ENCODE measurements at places on chromosomes 5 and 9.

DNA sequence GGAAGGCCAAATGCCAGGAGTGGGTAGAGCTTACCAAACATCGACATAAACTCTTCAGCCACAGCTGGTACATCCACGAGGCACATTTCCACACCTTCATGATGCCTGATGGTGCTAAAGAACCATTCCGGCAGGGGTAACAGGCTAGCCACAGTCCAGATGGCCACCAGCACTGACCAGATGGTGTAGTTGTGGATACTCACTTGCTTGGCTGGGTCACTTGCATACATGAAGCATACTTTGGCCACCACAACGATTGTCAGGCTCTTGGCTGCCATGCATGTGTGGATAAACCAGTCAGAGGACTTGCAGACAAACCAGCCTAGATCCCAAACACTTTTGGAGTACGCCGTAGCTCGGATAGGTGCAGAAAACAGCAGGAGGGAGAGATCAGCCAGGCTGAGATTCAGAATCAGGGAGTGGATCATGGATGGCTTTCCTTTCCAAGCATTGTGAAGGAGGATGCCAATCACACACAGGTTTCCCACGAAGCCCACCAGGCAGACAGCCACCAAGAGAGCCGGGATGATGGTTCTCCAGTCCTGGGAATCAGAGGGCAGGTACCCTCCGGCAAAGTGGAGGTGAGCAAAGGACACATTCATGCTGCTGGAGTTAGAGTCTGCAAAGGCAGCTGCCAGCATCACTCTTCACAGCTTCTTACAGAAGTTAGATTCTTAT, 378 bp downstream of the GPR151 start:
- no peak for DNase-seq

DNA sequence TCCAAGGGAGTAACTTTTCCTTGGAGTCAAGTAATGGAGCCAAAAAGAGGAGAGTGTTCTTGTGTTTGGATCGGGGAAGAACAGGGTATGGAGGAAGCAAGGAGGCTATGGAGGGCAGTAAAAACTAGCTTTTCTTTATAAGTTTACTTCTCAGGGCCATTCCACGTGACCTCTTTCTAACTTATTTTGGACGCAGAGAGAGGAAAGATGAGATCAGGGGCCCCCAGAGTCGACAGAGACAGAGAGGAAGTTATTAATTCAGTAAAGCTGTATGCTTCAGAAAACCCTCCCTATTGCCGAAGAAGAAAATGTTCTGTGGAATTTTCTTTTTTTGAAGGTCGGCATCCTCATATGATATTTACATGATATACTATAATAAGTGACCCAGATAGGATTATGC, 233.8 kb upstream of the MPDZ start:
- DNase-seq: no peak

GRCh38 chr9:92790542-92791527, 26.2 kb upstream of the BICD2 start:
- peak; percentile 56 for DNase-seq

- DNase-seq: no peak
Observed at GRCh38 chr5:122751293-122751782, 23.5 kb upstream of the SNX2 start.

DNA sequence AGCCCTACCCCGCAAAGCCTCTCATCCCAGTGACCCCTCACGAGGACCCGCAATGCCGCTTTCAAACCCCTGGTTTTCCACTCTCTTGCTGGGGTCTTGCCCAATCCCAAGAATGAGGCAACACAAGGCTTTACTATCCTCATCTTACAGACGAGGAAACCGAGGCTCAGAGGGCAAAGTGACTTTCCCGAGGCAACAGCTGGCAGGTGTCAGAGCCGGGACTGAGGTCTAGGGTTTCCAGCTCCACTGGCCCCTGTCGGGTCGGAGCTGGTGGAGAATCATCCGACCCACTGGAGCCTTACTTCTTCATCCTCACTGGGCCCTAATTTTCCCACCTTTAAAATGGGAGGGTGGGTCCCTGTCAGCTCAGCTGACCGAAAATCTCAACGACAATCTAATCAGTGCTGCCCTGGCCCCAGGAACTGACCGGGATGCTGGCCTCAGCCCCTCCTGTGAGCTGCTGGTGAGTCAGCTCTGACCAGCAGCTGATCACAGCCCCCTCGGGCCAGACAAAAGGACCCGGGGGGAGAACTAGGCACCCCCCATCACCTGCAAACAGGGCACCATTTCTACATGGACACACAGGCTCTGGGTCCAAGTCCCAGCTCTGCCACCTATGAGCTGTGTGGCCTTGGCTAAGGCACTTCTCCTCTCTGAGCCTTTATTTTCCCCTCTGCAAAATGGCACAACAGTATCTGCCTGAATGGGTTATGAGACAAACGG, 72.7 kb upstream of the STXBP1 start:
- DNase-seq: no peak

GRCh38 chr5:74521401-74521800, 119.1 kb downstream of the ENC1 start:
- DNase-seq: no peak

- DNase-seq: no peak
Observed at GRCh38 chr9:7536310-7536939, 263.2 kb downstream of the DMAC1 start.

DNA sequence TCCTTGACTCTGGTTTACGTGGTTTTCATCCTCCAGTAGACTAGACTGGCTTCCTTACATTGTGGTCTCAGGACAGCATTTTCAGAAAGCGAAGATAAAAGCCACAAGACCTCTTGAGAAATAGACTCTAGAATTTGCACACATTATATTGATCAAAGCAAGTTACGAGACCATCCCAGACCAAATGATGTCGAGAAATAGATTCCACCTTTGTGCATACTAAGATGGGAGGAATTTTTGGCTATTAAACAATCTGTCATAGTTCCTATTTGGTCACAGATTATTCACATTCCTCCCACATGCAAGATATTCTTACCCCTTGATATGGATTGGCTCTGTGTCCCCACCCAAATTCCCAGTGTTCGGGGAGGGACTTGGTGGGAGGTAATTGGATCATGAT, 65.6 kb downstream of the TEX10 start:
- no peak for DNase-seq

DNA sequence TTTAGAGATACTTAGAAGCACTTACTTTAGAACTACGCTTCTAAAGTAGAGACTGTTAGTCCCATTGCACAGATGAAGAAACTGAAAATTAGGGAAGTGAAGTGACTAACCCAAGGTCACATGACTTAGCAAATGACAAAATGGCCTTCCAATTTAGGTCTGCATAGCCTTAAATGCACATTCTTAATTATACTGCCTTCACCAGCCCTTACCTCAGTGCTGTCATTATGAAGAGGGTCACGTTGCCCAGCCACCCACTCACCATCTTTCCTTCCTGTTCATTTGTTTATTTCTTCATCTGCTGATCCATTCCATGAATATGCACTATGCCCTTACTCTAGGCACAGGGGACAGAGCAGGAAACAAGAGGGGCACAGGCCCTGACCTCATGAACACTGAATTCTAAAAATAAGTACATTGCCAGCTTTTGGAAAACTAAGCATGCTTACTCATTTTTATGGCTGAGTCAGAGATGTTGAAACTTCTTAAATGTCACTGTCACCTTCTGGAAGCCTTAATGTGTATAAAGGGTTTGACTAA, 8.6 kb downstream of the HAVCR2 start:
- DNase-seq: no peak

- no peak for DNase-seq
Observed at GRCh38 chr9:35568196-35568595, 36.9 kb upstream of the TESK1 start.

GRCh38 chr5:8701251-8701650, 832.3 kb downstream of the MTRR start:
- no peak for DNase-seq

GRCh38 chr9:135075234-135076142, 12.0 kb upstream of the OLFM1 start:
- no peak for DNase-seq

GRCh38 chr5:86748538-86749105, 130.9 kb downstream of the COX7C start:
- no peak for DNase-seq

- no peak for DNase-seq
Observed at GRCh38 chr9:77705636-77706035, 57.5 kb upstream of the GNA14 start.

DNA sequence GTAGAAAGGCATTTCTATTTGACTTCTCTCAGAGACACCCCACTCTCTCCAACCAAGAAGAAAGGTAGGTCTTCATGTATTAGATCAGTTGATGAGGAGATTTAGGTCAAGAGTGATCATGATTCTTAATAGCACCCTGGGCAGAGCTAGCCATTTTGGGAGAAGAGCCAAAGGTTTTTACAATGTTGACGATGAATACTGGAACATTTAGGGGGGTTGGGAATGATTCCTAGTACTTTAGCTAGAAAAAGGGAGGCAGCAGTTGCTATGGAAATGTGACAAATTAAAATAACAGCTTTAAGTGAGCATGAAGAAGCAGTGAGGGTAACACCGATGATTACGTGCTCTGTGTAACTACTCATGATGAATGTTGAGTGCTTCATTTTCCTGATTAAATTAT, 9.5 kb upstream of the RPS23 start:
- DNase-seq: no peak

DNA sequence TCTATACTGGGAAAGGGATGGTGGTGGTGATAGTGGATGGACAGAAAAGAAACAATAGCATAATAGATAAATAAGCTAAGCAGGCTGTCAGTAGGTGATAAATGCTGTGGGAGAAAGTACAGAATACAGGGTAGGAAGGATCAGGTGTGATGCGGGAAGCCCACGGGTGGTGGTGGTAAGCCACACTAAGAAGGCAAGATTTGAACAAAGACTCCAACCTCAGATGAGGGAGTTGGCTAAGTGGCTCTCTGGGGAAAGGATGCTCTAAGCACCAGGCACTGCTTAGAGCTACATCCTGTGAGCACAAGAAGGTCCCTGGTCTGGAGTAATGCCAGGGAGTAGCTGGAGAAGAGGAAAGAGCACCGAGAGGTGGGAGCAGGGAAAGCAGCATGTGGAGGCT, 151.6 kb upstream of the KLF9 start:
- DNase-seq: no peak

DNA sequence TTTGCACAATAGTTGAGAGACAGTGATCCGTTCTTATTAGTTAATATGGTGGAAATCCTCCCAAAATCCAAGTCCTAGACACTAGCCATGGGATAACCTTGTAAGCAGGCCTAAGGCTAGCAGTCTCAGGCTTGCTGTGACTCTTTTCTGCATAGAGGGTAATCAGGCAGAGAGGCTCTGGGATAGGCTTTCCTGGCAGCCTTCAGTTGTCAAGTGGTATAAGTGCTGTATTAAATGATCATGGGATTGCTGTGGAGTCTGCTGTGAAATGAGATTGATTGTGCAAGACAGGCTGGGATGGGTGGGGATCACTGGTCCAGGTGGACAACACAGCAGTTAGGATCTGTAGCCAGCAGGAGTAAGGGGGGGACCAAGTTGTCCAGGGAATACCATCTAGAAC, 416.4 kb downstream of the TLE4 start:
- no peak for DNase-seq

DNA sequence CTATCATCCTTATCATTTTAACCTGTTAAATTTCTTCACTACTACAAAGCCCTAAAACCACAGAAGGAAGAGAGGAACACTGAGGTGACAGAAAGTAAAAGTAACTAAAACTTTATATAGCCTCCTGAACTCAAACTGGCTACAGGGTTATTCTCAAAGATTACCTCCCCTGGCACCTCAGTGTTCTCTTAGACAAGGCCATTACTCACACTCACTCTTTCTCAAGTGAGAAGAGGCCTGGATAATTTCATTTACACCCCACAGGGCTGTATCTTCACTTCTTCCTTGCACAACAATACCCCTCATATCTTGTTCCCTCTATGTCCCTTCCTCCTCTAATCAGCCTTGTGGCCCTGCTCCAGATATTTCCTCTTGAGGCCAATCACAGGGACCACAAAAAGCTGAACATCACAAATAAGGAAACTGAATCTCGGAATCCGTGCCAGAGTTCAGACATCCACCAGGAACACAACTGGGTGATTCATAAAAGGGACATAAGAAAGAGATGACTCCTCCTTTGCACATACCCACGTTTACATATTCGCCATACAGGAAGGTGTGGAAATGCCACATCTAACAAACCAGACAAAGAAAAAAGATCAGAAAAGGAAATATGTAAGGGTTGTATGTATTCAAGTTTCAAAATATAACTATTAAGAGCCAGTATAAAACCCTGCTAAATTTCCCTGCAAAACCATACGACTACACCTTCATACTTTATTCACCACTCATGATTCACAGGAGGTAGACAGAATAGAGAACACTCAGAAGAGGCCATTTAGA, 1.7 kb upstream of the KLHL3 start:
- DNase-seq: no peak

DNA sequence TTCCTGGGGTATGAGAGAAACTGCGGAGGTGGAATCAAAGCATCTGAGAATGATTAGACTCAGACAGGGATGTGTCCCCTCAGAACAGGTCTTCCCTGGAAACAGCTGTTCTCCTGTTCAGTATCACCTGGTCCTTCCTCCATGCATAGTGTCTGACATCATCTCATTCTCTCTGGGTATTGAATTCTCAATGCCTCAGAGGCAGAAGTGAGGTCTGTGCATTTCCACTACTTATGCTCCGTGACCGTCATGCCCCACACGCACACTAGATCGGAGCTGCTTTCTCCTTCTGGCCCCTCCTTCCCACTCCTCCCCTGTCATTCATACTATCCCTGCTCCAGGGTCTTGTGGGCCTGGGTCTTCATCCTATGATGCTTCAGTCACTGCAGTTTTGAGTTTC, 61.4 kb upstream of the DAB2IP start:
- no peak for DNase-seq

DNA sequence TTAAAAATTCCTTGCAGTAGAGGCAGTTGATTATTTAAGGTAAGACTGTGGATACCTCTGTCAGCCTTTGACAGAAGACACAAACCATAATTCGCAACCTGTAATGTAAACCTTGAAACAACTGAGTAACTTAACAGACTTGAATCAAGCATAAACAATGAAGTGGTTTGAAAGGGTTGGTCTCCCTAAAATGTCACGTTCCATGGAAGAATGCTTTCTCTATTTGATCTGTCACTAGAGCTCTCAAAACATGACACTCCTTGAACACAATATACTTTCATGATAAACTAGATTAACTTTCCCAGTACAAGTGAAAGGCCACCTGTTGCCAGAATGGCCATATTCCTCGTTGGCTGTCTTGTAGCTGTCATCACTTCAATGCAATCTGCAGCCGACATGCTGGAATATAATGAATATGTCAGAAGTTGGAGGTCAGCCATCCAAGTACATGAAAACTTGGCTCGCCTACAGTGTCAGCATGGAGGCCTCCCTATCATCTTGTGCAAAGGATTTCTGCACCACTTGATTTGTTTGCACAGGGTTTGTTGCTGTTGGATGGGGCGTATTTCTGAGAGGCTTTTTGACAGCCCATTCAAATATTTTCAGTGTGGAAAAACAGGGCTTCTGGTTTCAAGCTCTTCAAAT, 228.0 kb downstream of the TLE4 start:
- DNase-seq: no peak

- no peak for DNase-seq
Observed at GRCh38 chr9:138065287-138065686, 187.7 kb downstream of the CACNA1B start.

- no peak for DNase-seq
Observed at GRCh38 chr5:139725073-139725830, 70.4 kb upstream of the PSD2 start.

Measured in stimulated activated CD8-positive, alpha-beta memory T cell treated with anti-CD3 and anti-CD28 coated beads, Interleukin-2, amount 100 ng/mL, for 1 hour (primary cell).